ENCODE measurements at places on chromosomes 7 and 10.

DNA sequence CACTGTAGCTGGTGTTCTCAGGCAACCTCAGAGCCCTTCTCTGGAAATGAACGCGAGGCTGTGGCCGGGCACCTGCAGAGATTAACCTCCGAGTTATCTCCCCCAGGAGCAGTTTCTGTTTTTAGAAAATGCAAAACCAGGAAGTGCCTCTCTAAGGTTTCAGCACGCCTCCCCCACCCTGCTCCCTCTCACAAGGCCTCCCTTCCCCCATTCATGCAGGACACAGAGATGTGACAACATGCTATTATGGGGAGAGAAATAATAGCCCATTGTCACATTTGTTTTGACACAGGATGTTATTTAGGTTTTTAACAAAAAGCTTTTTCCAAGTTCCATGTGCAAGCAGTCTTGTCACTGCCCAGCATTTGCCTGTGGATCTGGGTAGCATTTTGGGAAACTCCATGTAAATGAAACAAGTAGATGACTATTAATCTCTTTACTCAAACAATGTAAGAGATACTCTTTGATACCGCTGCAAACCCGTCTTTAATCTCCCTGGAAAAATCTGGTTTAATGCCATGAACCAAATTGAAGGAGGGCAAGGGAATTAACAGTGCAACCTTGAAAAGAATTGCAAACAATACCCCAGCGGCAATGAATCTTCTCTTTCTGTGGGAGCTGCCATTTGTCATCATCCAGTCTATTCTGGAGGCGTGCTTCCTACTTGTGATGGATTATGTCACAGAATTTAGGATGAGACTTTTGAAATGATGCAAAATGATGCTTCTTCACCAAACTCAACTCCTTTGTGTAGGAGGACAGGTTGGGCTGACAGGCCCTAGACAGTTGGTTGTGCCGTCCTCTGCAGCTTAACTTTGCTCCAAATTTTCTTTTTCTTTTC lies 86.5 kb upstream of the NMT2 start:
- peak; percentile 21 for DNase-seq

DNA sequence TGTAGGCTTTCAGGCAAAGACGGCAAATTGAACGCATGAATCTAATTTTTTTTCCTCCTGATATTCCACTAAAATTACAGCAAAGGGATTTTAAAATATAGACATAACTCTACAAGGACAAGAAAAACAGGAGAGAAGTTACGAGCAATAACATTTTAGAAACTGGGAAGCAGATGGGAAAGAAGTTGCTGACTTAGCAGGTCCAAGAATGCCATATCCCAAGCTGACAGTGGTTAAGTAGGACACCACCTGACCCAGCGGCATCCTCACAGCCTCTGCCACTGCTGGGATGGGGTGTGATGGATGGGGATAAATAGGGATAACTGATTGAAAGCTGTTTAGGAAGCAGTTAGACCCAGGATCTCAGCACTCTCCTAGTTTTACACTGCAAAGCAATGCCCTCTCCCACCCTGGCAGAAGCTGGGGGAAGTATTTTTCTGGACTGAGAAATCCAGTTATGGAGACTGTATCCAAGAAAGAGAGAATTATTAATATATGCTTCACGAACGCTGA lies 99.3 kb upstream of the LEP start:
- no peak for DNase-seq

DNA sequence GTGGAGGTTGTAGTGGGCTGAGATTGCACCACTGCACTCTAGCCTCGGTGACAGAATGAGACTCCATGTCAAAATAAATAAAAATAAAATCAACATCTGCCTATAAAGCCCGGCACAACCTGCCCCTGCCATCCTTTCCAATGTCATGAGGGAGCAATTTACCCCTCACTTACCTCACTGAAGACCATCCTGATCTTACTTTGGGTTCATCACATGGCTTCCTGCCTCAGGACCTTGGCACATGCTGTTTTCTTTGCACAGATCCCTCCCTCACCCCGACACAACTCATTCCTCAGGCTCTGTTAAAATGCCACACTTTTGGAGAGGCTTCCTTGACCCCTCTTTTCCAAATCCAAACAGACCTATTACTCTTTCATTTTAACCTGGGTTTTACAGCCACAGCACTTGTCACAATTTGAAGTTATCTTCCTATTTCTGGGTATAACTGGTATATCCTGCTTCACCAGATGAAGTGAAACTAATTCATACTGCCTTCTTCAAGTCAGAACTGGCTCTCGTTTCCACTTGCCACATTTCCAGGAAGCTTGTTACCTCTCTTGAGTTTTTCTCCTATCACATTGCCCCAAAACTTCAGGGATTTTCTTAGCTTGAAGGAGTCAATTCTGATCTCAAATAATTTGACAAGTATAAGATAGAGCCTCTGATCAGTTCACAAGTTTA lies 69.3 kb upstream of the PARD3 start:
- DNase-seq: no peak

DNA sequence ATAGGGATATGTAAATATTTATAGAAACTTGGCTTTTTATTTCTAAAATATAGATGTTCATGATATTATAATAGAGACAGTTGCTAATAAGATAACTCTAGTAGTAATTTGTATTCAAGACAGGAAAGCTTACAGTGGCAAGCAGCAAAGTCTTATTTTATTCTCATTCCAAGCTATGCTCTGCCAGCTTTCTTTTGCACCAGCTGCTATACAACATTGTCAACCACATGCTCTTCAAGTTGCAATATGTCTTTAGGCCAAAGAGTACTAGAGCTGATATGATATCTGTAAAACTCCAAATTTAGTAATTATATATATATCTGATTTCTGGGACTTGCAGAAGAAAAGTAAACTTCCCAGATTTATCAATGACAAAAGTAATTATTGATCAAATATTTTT lies 350.1 kb downstream of the HGF start:
- DNase-seq: no peak

GRCh38 chr10:98444314-98445006 lies 2.3 kb downstream of the HPS1 start:
- no peak for DNase-seq

DNA sequence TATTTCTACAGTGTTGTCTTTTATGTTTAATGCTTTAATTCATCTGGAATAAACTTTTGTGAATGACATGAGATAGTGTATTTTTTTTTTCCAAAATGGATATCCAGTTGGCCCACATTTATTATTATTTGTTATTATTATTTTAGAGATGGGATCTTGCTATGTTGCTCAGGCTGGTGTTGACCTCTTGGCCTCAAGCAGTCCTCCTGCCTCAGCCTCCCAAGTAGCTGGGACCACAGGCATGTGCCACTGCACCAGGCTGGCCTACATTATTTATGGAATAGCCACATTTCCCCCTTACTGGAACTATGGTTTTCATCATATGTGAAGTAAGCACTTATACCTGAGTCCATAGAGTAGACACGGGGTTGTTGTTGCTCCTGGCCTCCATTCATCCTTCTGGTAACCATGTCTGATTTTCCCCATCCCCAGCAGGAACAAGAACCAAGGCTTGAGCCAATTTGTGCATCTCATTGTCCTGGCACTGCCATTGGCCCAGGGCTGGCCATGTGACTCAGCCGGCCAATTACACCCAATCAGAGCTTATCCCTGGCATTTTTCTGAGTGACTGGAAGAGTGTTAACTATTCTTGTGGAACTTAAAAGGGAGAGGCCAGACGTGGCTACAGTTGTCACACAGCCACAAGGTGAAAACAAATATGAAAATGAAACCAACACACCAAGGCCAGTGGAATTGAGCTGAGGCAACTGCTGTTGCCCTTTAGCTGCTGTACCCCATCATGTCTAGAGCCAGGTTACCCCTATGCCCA lies 23.1 kb downstream of the PRF1 start:
- DNase-seq: no peak

DNA sequence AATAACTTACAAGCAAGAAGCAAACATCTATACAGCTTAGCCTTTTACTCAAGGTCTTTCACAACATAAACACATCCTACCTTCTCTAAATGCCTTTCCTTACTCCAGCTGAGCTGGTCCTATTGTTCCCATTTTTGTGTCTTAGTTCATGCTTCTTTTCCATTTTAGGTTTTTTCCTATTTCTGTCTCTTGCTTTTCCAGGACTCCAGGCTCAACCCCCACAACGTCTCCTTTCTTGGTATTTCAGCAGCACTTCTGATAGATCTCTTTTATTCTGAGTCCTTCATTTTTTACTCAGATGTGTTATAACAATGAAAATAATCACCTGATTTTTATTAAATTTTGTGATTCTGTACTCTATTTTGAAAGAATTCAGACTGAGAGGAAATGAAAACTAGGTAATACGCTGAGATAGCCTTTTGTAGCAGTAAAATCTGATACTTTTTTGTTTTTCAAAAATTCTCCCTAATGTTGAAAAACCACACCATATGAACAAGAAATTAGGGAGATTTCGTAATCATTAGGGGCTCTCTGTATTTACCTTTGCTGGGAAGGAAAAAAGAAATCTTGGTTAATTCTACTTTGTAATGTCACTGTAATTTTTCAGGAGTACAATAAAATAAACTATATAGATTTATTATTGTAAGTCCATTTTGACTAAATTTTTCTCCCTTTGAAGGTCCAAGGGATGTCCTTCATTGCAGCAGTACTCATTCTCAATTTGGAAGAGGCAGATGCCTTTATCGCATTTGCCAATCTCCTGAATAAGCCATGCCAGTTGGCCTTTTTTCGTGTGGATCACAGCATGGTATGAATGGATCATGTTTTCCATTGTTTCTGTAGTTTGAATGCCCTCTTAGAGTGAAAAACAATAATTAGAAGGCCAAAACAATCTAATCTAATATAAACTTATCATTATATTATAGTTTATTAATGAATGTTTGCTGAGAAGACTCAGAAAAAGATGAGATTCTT lies 24.0 kb upstream of the HELLS start:
- DNase-seq: no peak

DNA sequence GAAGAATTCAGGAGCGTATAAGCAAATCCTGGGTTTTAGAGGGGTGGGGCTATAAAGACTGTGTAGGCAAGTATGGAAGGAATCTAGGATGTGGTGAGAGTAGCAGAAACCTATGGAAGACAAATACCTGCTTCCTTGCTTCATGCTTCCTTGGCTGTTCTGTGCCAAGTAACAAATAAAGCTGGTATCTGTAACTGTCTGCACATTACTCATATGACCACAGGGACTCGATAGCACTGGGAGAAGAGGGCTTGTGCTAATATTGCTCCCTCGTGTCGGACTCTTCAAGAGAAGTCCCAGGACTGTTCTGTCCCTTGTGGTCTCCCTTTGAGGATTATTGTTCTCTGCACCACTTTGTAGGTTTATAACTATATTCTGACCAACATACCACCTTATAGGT lies 11.5 kb upstream of the GIMAP7 start:
- no peak for DNase-seq

- DNase-seq: no peak
These were observed 135.7 kb downstream of the PDE1C start for GRCh38 chr7:31934551-31934950.

DNA sequence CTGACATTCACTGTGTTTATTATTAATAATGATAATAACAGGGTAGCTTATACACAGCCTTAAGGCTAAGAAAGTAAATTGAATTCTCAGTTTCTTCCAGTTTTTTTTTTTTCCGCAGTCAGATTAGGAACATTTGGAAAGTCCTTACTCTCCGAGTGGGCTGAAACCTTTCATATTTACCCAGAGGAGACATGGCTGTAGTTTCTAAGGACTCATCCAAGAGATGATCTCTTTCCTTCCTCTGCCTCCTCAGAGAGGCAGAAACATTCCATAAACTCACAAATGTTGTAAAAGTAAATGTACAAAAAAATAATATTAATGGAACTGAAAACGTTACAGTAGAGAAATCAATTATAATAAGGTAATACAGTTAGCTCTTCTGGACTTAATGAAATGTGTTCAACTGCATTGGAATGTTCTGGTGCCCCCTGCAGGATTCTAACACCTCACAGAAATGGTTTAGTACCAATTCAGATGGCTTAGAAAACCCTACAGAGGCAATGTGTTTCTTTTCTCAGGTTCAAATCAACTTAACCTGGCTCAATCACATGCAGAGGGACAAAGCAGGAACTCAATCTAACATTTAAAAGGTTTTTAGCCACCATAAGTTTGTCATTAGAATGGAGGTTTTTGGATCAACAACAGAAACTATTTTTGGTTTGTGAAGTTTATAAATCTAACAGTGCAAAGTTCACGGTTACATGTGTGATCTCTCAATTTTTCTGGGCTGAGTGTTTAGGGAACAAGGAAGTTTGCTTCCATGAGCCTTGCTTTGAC lies 71.7 kb downstream of the ICA1 start:
- peak; percentile 60 for DNase-seq

DNA sequence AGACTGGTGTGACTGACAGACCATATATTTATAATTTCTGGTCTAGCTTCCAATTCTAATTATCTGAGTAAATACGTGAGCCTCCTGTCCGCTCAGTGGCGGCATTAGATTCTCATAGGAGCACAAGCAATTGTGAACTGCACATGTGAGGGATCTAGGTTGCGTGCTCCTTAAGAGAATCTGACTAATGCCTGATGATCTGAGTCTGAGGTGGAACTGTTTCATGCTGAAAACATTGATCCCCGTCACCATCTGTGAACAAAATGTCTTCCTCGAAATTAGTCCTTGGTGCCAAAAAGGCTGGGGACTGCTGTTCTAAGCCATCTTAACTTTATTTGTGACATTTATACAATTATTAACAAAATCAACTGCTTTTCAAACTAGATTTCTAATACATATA lies 164.7 kb upstream of the MEOX2 start:
- DNase-seq: no peak

DNA sequence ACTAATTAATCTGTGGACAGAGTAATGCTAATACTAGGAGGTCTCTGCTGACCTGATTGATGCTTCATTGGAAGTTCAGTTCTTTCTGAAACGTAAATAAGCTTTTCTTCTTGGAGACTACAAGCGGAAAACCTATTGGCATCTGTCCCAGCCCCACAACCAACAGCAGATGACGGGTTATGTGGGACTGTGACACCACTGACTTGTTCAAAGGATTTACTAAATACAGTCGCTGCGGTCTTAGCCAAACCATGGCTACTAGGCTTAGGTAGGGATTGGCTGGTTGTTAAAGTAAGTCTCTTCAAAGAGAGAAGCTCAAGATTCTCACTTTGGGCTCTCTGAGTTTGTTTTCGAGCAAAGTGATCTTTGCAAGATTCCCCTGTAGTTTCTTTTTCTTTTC lies 68.3 kb downstream of the HYCC1 start:
- no peak for DNase-seq

- DNase-seq: no peak
These were observed 39.4 kb downstream of the KCTD7 start for GRCh38 chr7:66668112-66668511.

- DNase-seq: no peak
These were observed 130.1 kb upstream of the MALRD1 start for GRCh38 chr10:18918532-18918931.

- peak; percentile 87 for DNase-seq
These were observed at the start of the genes CPEB3 and MARCHF5 for GRCh38 chr10:92290837-92291615. Gene CPEB3 (minus strand): TSS chr10:92291078. CDS start chr10:92240350, 50,728 bp downstream. Gene MARCHF5 (plus strand): TSS chr10:92291167. CDS start chr10:92291495, 328 bp downstream.

GRCh38 chr10:60576130-60577069 lies 186.7 kb upstream of the ANK3 start:
- DNase-seq: no peak
